Fibroblast of lung (primary cell): ENCODE measurements at places on chromosomes 3 and 15.
A peak's percentile ranks its signal among the peaks of the same experiment; 100 is the strongest.

GRCh38 chr15:66945842-66946241 is 119.6 kb upstream of the SMAD3 start:
- DNase-seq = no peak

DNA sequence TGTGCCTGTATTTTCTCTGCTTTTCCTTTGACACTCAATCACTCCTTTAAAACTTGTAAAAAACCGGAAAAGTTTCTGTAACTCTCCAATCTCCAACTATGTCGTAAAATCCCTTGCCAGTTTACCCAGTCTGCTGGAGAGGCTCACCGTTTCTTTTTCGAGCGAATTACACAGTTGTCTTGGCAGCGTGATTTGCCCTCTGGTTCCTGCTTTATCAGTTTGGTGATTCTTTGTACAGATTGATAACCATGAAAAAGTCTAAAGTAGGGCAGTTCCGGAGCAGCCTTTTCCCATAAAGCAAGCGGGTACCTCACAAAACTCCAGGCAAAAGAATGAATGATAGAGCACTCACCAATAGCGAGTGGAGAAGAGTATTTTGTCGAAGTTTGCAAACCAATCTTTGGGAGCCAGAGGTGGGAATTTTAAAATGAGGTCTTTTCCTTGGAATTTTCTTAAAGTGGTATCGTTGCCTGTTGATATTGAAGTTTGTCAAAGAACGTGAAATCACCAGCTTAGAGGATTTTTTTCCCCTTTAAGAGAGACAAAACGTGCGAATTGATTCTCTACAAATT is at the start of gene TTC23:
Gene TTC23 (minus strand): TSS at position 312 of the 572 bp plus-strand sequence. CDS start 20,869 bp downstream, outside the sequence.
- DNase-seq = peak; percentile 93

DNA sequence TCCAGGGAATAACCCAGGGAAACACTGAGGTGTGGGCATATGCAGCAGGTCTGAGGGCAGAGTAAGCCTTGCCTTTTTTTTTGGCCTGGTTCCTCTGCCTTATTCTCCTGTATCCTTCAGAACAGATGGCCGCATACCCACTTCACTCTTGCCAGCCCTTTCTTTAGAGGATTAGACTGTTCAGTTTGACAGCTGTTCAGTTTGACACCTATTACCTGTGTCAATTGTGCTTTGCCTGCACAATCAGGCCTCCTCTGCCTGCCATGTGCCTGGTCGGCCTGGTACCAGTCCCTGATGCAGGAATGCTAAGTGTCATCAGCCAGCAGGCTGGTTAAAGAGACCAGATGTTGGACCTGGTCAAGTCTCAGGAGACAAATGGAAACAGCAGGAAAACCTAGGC is 22.3 kb downstream of the TM6SF1 start:
- DNase-seq = no peak

DNA sequence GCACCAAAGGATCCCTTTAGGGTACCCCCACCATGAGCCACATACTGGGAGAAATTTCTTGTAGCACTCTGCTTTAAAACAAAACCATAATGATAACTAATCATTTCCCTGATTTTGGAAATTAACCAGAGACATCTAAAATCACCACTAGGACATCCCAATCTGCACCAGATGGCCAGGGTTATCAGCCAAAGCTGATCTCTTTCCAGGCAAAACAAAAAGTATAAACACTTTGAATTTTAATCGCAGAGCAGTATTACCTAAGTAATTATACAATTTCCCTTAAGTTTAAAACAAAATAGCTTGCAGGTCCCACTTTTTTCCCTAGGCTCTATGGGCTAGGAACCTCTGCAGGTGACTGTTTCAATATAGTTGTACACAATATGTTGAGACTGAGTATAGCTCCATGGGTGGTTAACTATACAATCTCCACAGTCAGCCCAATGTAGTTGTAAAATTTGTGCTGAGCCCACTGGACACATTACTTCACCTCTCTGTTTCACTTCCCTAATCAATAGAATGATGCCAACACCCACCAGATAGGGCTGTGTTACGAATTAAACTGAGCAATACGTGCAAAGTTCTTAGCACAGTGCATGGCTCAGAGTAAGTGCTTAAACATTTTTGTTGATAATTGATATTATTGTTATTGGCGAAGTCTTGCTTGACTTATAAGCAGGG is 629 bp upstream of the NOX5 start:
- DNase-seq = no peak

DNA sequence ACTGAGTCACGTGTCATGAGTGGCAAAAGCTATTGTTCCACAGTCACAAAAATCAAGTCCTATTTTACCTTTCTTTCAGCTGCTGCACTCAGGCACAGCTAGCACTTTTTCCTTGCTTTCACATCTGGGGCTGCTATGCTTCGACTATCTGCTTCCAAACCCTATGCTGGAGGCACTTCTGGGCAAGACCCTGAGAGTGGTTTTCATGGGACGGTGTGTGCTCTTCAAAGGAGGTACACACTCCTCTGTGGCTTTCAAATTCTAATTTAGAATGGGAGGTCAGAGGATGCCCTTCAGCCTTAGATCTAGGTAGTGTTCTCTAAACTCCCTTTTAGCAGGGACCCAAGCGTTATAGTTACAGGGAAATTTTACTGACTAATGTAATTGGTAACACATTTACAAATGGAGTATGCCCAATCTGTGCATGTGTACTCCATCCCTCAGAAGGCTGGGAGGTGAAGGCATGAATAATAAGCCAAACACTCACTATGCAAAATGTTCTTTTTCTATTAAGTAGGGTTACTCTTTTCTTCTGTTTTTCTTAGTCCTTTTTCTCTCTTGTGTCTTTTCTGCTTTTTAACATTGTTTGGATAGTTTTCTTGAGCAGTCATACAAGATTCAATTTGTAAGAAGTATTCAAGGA is 188.3 kb downstream of the LSAMP start:
- DNase-seq = no peak

DNA sequence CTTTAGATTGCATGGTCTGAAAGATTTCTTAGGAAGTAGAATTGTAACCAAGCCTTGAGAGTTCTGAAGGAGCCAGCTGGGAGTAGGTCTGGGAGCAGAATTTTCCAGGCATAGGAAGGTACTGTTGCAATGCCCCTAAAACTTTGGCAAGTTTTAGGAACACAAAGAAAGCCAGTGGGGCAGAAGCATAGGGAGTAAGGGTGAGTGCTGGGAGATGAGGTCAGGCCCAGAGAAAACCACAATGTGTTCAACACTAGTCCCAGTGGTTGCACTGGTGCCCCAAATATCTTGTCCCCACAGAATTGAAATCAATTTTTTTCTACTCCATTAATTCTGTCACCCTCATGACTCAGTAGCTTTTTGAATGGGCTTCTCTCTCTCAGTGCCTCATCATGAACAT is 120.7 kb upstream of the GALNT15 start:
- DNase-seq = no peak

DNA sequence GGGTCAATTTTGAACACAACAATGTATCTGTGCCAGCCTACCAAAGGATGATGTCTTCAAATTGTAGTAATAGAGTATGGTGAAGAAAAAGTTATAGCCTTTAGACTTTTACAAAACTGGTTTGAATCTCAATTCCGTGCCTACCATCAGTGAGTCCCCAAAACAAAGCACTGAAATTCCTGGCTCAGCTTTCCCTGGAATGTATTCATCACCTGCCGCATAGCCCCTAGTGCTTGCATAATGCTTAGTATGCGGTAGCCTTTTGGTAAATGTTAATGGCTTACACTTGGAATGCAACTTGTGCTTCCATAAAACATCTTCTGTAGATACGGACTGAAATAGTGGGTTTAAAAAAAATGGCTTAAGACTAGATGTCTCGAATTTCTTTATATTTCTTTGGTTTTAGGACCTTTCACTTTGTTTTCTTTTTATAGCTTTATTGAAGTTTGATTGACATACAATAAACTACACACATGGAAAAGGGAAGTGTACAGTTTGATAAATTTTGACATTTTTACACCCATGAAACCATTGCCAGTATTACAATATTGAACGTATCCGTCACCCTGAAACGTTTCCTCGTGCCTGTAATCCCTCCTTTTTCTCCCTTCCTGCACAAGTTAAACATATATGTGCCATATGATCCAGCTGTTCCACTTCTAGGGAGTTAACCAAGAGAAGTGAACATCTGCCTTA is 12.1 kb downstream of the SACM1L start:
- peak; percentile 57 for DNase-seq

DNA sequence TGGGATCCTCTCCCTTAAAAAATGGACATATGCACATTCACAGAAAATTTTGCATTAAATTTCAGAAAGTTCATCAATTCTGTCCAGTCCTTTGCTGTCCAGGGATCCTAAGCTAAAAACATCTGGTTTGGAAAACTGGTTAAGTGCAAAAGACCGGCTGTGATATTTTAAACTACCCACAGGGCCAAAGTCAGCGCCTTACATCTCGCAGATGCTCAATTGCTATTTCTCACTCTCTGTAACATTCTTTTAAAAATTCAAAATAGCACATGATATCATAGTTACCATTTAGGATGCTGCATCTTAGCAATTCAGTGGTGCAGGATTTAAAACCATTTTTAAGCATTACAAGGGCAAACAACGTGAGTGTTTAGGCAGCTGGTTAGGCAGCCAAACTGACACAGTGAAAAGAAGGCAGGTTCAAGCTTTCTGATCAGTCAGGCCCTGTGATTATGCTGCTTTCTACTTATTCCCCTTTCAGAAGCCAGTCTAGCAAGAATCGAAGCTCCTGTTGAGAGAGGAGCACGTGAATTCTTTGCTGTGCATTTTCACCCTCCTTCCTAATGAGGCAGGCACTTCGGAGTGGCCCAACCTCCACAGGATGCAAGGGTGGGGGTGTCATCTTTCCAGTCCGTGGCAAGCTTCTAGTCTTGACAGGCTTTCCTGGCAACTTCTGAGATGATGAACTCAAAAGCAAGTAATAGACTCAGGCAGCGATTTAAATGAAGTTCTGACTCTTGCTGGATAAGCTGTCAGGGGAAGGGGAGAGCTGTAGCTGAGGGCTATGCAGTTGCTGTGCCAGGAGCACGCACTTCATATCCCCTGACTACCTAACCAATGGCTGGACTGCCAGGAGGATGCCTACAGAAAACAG is 8.8 kb downstream of the PRICKLE2 start:
- peak; percentile 71 for DNase-seq

- peak; percentile 95 for DNase-seq
Observed at GRCh38 chr3:73786321-73786807, 161.6 kb upstream of the PDZRN3 start.

GRCh38 chr3:115623044-115623868 is at the start of gene GAP43:
TSS of gene GAP43 (plus strand) at chr3:115623510. CDS start at chr3:115623690, 180 bp downstream.
- peak; percentile 96 for DNase-seq

DNA sequence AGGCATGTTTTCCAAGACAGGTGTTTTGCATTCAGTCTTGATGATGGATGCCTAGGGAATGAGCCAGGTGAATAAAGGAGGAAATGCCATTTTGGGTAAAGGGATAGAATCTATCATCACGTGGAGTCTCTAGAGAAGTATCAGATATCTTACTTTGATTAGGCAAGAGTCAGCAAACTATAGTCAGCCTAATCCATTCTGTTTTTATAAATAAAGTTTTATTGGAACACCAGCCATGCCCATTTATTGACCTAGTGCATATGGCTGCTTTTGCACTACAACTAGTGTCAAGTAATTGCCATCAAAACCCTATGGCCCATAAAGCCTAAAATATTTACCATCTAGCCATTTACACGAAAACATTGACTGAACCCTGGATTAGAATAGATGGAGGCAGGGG is 231.2 kb downstream of the SLC9A9 start:
- no peak for DNase-seq

DNA sequence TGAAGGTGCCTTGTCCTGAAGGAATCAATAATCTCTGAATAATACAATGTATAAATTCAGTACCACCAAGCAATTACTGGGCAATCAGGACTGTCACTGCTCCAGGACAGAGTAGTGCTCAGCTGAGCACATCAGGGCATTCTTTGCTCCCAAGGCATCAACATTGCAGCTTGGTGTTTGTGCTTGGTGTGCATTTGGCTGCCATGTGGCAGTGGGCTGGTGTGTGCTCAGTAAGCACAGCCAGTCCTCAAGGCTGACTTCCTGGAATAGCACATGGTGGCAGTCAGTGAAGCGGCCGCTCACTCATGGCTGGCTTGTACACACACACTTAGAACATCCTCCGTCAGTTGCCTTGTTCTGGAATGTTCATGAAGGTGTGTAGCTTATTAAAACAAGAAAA is 217.0 kb downstream of the EPHB1 start:
- DNase-seq = no peak

DNA sequence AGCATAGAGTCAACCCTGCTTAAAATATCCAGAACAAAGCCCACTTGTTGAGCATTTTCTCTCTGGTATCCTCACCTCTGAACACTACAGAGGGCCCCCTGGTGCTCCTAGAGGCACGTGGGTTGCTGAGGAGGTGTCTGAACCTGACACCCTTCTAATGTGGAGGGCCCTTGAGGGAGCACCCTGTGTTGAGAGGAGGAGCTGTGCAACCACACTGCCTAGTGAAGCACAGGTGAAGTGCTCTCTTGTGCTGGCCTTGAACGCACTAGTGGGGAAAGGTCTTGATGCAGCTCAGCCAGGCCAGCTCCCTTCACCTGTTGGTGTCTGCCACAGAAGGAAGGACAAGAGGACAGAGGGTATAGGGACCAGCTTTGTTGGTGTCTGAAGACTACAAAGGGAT is 51.9 kb downstream of the CCK start:
- no peak for DNase-seq

- no peak for DNase-seq
Observed at GRCh38 chr15:58616171-58616570, 133.3 kb downstream of the ADAM10 start.

DNA sequence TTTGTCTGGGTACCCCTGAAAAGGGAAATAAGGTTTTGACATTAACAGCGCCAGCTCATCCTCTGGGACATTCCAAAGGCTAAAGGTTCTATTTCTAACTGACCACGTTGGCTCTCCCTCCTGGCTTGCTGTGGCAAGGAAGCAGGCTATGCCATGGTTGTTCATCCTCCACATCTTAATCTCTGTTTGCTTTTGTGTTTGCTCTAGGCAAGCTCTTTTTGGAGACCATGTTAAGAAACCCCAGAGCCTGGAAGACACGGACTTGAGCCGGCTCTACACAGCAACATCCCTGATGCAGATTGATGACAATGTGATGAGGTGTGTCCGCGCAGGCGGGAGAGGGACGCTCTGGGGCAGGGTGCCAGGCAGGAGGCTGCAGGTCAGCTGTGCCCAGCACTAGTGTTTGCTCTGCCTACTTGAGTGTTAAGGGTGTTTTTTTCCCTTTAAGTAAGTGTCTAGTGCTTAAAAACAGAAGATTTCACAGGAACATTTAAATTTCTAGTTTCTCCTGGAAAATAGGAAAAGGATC is 33.3 kb downstream of the RLBP1 start:
- DNase-seq = no peak

DNA sequence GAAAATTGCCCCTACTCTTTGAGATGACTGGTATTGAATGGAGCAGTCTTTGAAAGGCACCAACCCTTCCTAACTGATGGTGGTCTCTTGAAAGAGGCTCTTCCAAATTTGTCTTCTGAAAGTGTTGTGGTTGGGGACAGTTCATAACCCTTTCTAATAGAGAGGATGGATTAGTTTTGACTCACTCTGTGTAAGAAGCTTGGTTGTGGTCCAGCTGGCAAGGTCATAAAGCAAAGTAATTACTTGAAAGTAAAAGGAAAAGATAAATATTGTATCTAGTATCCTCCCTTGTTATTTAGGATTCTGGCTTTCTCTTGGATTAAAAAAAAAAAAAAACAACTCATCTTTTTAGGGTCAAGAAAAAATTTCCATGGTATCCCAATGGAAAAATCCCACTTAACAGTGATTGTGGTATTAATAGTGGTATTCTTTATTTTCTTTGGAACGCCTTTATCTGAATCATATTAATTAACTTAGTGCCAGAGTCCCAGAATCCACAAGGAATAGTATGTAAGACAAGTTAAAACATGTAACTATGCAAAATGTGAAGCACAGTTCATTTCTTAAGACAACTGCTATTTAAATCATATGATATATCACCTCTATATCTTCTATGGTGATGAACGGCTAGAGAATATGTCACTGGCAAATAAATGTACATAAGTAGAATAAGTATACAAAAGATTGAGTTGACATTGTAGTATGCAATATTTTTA is 469.3 kb upstream of the CDIN1 start:
- DNase-seq = peak; percentile 81
